ENCODE measurements at places on chromosomes 1 and 21.
A peak's percentile ranks its signal among the peaks of the same experiment; 100 is the strongest.

GRCh38 chr1:37497832-37498231 lies 16.7 kb downstream of the MEAF6 start:
- DNase-seq: no peak

GRCh38 chr1:246959944-246960693 lies 28.4 kb upstream of the AHCTF1 start:
- DNase-seq: no peak

DNA sequence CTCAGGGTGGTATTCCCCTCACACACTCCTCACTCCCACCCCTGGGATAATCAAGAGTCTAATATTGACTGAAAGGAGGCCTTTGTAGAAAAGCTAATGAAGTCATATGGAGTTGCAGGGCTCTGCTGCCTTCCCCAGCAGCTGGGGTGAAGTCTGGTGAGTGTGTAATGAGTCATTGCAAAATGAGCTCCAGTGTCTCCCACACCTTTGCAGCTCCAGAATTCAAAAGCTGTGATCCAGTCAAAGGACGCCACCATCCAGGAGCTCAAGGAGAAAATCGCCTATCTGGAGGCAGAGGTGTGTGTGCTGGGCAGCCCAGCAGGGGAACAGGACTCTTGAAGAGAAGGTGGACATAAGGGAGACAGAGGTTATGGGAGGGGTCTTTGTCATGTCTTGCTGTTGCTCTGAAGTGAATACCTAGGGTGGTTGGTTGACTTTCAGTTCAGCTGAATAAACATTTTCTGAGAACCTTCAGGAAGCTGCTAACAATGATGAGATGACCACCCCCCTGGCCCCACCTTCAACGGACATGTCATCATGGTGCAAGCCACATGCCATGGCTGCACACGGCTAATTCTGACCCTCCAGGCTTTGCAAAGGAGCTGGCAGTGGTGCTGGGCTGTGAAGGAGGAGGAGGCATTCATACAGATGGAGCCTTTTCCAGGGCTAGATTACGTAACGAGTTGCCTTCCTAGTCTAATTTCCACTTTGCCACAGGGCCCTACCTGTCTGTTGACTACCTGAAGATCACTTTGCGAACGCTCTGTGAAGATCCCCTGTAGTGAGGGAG lies 32.2 kb upstream of the SNX27 start:
- no peak for DNase-seq

- DNase-seq: no peak
These were observed 88.7 kb downstream of the ITPKB start for GRCh38 chr1:226650236-226650841.

DNA sequence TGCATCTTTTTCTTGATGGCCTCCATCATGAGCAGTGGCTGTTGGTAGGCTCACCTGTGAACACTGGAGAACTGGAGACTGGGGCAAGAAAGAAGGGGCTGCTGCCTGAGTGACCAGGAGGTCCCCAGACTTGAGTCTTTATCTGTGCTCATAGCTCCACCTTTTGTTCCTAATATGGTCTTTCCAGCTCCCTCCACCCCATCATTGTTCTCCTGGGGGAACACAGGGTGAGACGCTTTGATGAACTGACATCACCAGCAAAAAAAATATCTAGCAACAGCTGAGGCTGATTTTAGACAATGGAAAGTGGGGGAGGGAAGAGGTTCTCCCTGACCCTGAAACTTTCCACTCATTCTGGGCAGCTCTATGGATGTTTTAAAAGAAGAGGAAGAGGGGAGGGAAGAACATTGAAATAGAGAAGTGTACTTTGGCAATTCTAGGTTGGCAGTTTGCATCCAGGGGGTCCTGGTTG lies at the start of gene TPM3:
Gene TPM3 (minus strand): TSS at position 111 of the 472 bp plus-strand sequence. CDS start 82 bp downstream, at position 29.
- DNase-seq: no peak

DNA sequence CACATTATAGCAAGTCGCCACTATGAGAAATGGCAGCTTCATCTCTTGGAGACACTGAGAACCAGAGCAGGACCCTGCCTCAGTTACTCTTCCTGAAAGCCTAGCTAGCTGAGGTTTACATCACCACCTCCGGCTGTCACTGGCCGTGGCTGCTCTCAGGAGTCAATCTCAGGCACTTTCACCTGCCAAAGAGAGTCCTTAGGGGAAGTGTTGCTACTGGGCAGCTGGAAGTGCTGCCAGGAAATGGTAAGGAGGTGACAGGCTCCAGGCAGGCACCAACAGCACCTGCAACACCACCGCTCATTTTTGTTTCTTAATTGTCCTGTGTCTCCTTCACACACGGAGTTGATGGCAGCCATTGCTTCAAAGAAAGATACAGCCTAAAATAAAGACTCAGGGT lies 92.5 kb downstream of the DSCAM start:
- DNase-seq: no peak

- no peak for DNase-seq
These were observed 41.4 kb downstream of the CCDC18 start for GRCh38 chr1:93221913-93222312.

DNA sequence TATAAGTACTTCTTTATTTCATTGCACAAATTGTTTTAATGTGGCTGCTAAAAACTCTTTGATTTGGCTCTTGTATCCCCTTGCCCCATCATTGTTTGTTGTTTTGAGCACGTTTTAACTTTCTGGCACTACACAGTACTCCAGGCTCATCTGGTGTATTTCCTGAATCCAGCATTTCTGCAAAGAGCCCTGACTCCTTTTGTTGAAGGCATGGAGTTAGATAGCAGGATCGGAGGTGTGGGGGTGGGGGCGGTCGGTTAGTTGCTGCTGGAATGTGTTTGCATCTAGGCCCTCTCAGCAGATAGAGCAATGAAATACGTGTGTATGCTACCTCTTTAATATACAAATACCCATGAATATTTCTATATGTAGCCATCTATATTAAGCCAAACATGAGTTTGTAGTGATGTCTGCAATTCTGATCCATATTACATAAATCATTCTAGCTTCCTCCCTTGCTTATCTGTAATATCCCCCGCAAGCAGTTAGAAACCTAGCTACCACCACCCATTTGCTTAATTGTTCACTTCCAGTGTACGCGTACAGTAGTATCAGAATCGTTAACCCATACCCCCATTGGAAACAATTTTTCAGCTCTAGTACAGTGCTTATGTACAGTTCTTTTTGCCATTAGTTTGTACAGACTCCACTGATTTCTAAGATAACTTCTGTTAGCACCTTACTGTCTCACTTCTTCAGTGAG lies 106.0 kb downstream of the NOS1AP start:
- DNase-seq: no peak

- DNase-seq: peak; percentile 36
These were observed 79.1 kb downstream of the GABPA start for GRCh38 chr21:25813917-25814316.

DNA sequence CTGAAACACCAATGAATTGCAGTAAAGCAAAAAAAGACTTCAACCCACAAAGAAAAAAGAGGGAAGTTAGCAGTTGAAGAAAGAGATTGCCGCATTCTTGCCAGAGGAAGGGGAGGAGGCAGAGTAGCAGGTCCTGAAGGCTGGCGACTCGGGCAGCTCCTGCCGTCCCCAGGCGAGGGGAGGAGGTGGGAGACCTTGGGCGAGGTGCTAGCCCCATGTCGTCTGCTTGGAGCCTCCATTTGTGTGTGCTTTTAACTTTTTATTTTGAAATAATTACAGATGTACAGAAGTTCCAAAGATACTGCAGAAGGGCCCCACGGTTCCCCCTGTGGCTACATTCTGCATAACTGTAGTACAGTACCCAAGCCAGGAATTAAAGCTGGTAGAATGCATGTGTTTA lies 6.7 kb downstream of the TRPM2 start:
- no peak for DNase-seq

DNA sequence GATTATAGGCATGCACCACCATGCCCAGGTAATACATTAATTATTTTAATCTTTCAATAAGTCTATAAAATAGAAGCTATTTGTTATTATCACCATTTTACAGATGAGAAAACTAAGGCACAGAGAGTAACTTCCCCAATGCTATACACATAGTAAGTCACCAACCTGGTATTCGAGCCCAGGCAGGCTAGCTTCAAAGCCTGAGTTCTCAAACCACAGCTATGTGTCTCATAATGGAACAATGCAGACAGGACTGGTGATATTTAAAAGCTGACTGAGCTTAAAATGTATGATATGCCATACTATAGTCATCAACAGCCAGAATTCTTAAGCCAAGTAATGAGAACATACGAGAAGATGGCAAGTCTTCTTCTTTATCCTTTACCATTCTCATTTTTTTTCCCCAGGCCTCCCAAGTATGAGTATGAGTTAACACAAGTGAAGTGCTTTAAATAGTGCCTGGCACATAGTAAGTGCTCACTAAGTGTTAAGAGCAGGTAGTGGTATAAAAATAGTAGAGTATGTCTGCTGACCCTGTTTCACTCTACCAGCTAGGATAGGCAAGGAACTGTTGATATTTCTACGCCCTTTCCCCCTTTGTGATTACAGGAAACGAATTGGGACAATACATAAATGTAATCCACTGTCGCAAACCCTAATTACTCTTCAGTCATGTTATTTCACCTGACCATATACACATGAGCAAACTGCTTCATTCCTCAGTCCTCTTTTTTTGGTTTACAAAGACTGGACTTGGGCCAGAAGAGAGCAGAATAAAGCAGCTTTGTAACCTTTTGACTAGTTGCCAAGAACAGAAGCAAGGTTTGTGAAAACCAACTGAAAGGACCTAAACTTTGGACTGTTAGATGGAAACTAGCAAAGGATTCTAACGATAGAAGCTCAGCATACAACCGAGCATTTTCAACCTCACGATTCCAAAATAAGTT lies 9.5 kb downstream of the EYA3 start:
- DNase-seq: peak; percentile 75

DNA sequence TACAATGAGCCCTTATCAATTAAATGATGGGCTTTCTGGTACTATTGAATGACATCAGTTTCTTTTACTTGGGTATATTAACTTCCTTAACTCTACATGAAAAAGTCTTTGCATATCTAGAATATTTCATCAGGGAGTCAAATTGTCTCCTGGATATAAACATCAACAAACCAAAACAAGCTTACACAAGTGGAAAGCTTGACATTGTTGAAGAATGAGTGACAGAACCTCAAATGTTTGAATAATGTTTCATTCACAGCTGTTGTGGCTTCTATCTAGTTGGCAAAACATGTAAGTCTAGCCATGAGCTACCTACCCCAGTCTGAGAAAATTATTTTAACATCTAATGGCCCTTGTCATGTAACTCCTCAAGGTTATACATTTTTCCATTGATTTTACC lies 604.8 kb upstream of the ADAMTS5 start:
- DNase-seq: peak; percentile 78

- DNase-seq: no peak
These were observed 22.4 kb downstream of the STPG1 start for GRCh38 chr1:24390924-24391782.

DNA sequence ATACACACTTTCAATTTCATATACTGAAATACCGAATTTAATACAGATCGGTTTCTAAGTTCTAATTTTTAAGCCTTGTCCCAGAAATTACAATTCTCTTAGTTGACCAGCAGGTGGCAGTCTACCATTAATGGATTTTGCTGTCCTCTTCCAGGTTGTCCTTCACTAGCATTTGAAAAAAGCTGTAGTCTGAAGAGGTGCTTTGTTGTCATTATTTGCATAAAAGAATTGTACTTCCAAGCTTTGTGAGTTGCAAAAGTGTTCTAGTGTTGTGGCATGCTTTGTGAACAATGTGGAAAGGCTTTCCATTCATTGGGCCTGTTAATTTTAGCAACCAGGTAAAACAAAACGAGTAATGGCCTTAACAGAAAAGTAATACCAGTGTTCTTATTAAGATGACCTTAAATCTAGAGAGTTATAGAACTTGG lies 193.6 kb downstream of the RPS6KC1 start:
- no peak for DNase-seq

GRCh38 chr1:3536420-3537195 lies 74.7 kb downstream of the MEGF6 start:
- DNase-seq: no peak

- DNase-seq: no peak
These were observed 787.6 kb downstream of the USP25 start for GRCh38 chr21:16517383-16517782.

GRCh38 chr1:112418099-112418892 lies 22.3 kb downstream of the CTTNBP2NL start:
- DNase-seq: no peak

DNA sequence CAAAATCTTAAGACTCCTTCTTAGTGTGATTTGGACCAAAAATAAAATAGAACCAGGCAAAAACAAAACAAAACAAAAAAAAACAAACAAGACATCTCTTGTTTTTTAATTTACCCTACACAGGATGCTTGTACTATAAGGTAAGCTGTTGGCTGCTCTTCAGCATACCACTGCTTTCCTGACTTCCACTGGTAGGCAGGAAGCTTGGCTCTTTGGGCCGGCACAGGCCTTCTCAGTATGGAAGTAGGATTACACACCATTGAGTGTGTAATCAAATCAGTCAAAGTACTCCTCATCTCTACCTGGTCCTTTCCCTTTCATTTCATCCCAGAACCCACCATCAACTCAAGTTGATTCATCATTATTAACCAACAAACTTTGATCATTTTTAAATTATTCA lies 61.9 kb upstream of the RGS1 start:
- DNase-seq: no peak

Measured in keratinocyte (primary cell).